ENCODE measurements at places on chromosomes 16 and 17.

DNA sequence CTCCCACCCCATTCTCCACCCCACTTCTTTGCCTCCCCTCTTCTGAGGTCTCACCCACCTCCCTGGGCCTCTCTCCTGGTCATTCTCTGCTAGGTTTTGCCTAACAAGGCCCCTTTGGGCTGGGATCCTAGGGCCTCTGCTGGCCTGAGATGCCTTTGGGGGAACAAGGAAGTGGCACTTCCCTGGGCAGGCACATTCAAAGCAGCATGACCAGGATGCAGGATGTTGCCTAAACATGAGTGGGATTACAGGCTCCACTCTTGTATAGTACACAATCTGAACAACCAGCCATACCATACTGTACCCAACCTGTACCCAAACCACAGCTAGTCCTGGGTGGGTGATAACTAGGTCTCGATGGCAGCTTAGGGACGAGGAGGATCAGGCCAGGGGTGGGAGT lies 9.0 kb downstream of the GALK1 start:
- no peak for DNase-seq

DNA sequence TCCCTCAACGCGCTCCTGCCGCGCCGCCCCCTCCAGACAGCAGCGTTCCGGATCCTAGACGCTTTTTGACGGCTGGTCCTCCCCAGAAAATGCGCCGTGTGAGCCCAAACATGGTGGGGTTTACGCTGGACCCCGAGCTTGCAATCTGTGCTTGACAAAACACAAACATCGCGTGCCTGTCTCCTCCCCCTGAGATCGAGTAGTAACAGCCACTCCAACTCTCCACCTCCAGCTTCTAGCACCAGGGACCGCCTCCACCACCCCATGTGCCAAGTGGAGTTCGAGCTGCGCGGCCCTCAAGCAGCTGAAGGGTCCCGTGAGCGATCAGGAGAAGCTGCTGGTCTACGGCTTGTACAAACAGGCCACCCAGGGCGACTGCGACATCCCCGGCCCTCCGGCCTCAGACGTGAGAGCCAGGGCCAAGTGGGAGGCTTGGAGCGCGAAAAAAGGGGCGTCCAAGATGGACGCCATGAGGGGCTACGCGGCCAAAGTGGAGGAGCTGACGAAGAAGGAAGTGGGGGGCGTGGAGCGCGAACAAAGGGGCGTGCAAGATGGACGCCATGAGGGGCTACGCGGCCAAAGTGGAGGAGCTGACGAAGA lies 656 bp upstream of the GEMIN4 start:
- DNase-seq = peak; percentile 51

GRCh38 chr16:11131706-11132105 lies 124.3 kb downstream of the SOCS1 start:
- DNase-seq = no peak

DNA sequence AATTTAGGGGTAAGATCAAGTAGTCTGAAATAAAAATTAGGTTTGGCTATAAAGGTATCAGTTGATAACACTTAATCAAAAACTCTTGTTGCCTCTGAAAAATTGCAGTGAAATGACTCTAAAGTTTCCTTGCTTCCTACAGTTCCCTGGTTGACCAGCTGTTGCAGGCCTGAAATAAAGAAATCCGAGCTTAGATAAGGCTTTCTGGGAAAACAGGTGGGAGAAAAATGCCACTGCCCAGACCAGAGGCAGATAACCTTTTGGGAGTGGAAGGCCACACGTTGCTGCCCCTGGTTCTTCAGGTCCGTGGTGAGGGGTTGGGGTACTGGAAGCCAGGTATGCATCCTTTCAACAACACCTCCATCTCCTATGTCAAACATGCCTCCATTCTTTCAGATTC lies 111.3 kb downstream of the HS3ST3A1 start:
- no peak for DNase-seq

- peak; percentile 75 for DNase-seq
These were observed 23.3 kb downstream of the TBCD start for GRCh38 chr17:82775001-82775823.
